ENCODE measurements at places on chromosomes 4 and X.

DNA sequence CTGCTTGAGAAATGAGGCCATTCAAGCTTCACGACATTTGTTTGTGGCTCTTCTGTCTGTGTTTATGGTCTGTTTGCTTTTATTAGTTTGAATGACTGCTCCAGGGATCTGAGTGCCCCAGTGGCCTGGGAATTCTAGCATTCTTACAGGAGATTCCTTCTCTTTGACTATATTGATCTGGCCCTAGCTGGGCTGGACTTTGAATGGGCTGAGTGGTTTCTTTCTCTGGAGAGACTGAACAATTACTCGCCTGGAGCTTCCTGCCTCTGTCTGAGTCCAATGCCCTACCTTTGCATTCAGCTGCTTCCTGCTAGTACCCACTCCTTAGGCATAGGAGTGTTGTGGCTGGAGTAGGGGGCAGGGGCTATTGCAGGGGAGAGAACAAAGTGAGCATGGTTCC is 51.2 kb upstream of the EDA start:
- no peak overlapping the region for H3K27ac ChIP-seq
- no peaks in the 10 kb centered on the region for H3K4me1 ChIP-seq
- peaks cover 2% of the 10 kb centered on the region for H3K27me3 ChIP-seq
- no peak for DNase-seq
- H3K36me3 ChIP-seq = no peaks in the 10 kb centered on the region
- no peak overlapping the region for H3K4me3 ChIP-seq

DNA sequence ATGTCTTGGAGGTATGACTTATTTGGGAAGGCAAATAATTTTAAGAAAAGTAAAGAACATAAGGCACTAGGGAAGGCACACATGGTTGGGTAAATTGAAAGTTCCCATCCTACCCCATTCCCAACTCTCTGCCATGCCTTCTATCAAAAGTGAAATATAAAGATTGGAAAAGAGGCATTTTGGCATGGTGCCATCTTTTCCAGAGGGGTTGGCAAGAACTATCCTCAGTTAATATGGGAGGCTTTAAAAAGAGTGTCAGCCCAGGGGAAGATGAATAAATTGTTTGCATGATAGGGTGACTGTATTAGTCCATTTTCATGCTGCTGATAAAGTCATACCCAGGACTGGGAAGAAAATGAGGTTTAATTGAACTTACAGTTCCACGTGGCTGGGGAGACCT is 150.8 kb upstream of the BOD1L1 start:
- H3K27ac ChIP-seq = no peak overlapping the region
- DNase-seq = no peak
- no peaks in the 10 kb centered on the region for H3K27me3 ChIP-seq
- H3K36me3 ChIP-seq = no peaks in the 10 kb centered on the region
- H3K4me3 ChIP-seq = no peak overlapping the region
- H3K4me1 ChIP-seq = no peaks in the 10 kb centered on the region

GRCh38 chrX:38318606-38319005 is 8.7 kb downstream of the RPGR start:
- no peak overlapping the region for H3K27ac ChIP-seq
- H3K4me1 ChIP-seq = no peaks in the 10 kb centered on the region
- no peaks in the 10 kb centered on the region for H3K27me3 ChIP-seq
- no peak overlapping the region for H3K4me3 ChIP-seq
- DNase-seq = no peak

DNA sequence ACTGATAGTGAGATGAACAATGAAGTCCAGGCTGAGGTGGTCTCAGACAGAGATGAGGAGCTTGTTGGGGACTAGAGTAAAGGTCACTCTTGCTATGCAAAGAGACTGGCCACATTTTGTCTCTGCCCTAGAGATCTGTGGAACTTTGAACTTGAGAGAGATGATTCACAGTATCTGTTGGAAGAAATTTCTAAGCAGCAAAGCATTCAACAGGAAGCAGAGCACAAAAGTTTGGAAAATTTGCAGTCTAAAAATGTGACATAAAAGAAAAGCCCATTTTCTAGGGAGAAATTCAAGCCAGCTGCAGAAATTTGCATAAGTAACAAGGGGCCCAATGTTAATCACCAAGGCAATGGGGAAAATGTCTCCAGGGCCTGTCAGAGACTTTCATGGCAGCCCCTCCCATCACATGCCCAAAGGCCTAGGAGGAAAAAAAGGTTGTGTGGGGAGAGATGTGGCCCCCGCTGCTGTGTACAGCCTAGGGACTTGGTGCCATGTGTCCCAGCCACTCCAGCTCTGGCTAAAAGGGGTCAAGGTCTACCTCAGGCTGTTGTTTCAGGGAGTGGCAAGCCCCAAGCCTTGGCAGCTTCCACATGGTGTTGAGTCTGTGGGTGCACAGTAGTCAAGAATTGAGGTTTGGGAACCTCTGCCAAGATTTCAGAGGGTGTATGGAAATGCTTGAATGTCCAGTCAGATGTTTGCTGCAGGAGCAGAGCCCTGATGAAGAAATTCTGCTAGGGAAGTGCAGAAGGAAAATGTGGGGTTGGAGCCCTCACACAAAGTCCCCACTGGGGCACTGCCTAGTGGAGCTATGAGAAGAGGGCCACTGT is 262.8 kb downstream of the DKK2 start:
- H3K36me3 ChIP-seq = no peaks in the 10 kb centered on the region
- no peaks in the 10 kb centered on the region for H3K4me1 ChIP-seq
- no peak overlapping the region for H3K27ac ChIP-seq
- no peak for DNase-seq
- no peak overlapping the region for H3K4me3 ChIP-seq
- no peaks in the 10 kb centered on the region for H3K27me3 ChIP-seq

DNA sequence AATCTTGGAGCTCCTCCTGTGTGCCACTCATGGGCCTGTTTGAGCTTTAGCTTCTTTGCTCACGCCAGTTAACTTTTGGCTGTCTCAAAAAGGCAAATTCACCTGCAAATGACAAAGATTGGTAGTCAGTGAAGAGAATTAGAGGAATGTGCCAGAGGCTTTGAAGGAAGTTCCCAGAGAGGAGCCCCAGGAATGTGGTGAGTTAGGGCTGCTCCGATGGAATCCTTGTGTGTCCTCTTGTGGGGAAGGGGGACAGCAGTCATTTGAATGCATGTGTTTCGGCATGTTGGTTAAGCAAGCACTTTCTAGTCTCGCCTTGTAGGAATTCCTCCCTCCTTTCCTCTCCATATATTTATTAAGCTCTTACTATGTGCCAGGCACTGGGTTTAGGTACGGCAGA is 62.9 kb downstream of the ELF4 start:
- DNase-seq = no peak
- no peak overlapping the region for H3K4me3 ChIP-seq
- H3K4me1 ChIP-seq = no peaks in the 10 kb centered on the region
- peaks cover 8% of the 10 kb centered on the region for H3K36me3 ChIP-seq
